NCI-H187 treated with DMSO at 0.1 percent for 48 hours (cell line): ENCODE measurements at places on chromosomes 16 and 17.

DNA sequence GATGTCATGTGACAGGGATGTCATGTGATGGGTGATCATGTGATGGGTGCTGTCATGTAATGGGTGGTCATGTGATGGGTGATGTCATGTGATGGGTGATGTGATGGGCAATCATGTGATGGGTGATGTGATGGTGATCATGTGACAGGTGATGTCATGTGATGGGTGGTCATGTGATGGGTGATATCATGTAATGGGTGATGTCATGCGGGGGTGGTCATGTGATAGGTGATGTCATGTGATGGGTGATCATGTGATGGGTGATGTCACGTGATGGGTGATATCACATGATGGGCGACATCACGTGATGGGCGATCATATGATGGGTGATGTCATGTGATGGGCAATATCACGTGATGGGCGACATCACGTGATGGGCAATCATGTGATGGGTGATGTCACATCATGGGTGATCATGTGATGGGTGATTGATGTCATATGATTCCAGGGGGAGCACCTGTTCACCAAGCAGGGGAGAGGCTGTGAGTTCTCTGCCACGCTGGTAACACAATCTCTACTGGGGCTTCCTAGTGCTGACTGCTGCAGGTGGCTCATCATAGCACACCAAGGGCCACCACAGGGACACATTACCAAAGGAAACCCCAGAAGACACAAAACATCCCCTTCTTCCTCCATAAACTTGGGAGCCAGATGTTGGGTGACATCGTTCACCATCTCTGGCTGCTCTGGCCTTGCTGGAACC is 16.5 kb downstream of the CD300LB start:
- no peak for DNase-seq

DNA sequence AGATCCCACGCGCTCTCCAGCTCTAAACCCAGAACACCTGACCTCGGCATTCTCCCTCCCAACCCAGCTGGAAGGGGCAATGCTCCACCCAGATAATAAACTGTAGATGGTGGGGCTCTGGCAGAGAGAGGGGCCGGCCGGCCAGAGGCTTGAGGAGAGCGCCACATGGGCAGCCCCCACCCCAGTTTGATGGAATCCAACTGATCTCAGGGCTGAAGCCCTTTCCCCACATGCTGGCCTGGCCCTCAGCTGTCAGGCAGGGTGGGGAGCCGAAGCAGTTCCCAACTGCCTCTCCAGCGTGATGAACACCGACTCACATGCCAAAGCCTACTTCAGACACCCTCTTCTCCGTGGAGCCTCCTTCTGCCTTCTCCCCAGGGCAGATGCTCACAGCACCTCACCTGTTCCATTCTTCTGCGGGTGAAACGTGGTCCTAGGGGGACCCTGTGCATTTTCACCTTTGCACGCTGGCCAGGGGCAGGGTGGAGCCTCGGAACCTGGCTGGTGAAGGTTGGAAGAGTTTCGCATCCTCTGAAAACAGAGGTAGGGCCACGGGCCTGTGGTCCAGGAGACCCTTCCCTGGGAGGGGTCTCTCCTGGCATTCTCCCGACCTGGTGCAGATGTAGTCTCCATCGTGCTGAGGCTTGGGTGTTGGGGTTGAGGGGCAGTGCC is 65.7 kb upstream of the ZNF469 start:
- no peak for DNase-seq

DNA sequence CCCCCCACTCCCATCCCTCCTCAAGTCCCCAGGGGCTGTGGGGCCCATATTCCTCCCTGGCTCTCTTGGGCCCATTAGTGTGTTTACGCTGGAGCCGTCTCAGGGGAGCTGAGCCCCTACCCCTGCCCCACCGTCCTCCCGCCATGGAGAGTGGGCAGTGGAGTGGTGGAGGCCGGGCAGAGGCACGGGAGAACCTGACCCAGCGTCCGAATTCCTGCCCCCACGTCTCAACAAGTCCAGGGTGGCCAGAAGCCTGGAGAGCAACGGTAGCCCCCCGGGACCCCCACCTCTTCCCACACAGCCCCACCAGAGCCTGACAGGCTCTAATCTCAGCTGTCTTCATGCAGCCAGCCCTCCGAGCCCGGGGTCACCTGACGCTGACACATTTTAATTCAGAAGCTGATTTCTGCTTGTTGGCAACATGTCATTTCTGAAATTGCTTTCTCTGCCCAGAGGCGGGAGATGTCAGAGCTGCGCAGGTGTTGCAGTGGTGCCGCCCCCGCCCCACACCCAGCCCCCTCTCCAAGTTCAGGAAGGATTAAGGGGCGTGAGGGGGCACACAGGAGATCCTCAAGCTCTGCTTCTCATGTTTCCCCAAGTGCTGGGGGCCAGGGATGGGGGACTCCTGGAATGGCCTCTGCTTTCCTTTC is 32.6 kb downstream of the WNT9B start:
- no peak for DNase-seq

- no peak for DNase-seq
Measured at GRCh38 chr17:7707858-7708750, 3.1 kb downstream of the EFNB3 start.

DNA sequence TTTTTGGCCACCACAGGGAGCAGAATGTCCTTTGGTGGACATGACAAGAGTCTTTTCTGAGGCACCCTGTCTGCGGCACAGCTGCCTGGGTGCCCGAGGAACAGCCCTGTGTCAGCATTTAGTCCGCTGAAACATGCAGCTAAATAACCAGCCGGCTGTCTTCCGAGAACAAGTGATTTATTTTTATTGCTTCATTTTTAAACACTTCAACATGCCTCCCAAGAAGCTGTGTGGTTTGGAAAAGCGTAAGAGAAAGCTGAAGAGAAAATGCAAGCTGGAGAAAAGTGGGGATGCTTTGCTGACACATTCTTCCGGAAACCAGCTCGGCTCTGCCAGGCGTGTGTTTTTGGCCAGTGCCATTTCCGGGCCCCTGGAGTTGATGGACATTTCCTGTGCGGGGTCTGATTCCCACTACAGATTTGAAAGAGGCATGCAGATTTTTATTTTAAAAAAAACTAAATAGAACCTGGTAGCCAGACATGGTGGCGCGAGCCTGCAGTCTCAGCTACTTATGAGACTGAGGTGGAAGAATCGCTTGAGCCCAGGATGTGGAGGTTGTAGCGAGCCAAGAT is 94.7 kb downstream of the SEC14L1 start:
- no peak for DNase-seq
